NCI-H2081 (cell line): ENCODE measurements at places on chromosomes 7 and 10.

DNA sequence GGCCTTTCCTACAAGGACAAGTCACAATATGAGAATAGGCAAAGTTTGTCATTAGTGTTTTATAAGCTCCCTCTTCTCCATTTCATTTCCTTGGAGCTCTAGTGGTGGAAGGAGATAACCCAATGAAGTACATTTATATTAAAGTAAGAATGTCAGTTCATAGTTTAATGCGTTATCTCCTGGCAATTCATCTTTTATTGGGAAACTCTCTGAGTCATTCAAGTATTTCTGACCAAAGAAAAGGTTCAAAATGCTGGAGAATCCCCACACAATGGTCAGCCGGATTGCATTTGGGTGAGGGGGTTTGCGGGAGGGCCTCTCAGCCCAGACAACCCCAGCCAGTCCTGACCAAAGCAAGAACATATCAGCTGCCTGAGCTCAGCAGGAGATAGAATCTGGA lies 321.5 kb upstream of the NRP1 start:
- DNase-seq = no peak

- DNase-seq = no peak
These were observed at the start of gene GIMAP6 for GRCh38 chr7:150631866-150632864. GIMAP6 (minus strand) TSS chr7:150632385; CDS start chr7:150630142, 2,243 bp downstream.

DNA sequence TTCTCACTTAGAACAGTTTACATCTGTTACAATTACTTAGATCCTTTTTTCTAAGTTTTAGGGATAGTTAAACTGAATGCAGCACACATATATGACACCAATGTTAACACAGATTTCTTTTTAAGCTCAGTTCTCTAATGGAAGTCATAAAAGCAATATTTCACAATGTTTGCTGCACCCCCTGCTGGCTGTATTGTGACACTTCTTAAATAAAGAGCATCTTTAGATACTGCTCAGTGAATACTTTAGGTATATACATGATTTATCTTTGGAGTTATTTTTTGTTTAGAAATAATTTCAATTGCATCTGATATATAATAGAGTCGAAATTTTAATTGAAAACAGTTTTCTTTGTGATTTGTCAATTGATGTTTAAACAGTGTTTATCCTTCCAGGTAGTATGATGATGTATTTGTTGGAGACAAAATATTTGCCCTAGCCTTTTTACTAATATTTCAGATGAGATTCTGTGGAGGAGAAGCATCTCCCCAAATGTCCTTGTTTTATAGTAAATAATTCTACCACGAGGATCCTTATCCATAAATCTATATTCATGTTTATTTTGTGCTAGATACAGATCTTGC lies 174.4 kb downstream of the ST7 start:
- peak; percentile 60 for DNase-seq

- no peak for DNase-seq
These were observed 27.8 kb downstream of the GSDME start for GRCh38 chr7:24729365-24730017.

DNA sequence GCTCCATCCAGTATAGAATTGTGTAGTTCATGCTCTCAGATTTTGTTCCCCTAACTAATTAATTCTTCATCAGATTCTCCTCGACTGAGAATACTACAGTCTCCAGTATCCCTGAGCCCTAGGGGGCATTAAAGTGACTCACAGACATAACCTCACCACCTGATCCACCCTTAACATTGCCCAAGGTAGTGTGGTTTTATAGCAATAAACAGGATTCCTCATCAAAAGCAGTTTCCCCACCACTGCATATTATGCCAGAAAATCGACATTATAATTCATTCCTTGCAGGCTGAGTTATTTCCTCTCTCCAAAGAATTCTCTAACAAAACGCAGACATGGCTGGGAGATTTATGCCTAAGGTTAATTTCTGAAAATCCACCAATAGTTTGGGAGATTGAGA lies 1402.5 kb upstream of the CELF2 start:
- no peak for DNase-seq

DNA sequence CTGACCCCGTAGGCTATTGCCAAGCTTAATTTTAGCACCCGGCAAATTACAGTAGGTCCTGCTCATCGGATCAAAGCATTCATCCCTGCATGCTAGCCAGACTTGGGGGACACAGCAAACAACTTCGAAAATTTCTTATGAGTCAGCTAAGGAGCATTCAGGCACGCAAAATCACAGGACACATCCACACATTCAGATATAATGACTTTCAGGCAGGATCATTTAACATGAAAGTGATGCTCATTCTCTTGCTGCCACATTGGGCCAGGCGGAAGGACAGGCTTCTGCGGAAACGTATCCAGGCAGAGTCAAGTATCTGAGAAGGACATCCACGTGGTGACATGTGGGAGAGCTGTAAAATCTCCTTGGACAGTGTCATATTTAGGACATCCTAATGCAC lies 474.0 kb upstream of the NRP1 start:
- DNase-seq = no peak

- peak; percentile 77 for DNase-seq
These were observed 78.3 kb downstream of the WIPF3 start for GRCh38 chr7:29884399-29885272.

- DNase-seq = no peak
These were observed 732 bp downstream of the FAM53B start for GRCh38 chr10:124743191-124744101.

DNA sequence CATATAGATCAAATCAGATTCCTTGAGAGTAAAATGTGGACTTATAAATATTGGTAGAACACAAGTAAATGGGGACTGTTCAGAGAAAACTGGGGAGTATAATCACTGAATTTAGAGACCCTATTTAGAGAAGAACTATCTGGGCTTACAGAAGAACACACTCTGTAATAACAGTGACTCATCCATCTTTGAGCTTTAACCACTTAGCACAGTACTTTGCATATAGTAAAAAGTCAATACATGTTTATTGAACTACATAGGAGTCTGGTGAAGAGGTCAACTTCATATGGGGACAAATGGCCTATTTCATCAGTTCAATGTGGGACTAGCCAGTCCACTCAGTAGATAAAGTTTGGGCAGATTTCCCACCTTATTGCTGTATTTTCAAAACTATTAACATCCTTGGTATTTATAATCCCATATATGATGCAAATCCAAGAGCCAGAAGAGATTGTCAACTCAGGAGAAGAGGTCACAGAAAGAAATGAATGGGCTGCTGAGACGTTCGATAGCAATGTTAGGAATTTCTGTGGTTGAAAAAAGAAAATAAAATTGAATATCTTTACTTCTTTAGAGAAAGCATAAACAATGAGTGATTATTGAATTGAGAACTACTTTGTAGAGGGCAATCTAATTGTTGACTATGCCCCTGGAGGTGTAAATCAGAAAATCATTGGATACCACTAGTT lies 119.3 kb upstream of the CACNA2D1 start:
- DNase-seq = no peak

- no peak for DNase-seq
These were observed 69.5 kb downstream of the ADCY1 start for GRCh38 chr7:45643630-45644029.

DNA sequence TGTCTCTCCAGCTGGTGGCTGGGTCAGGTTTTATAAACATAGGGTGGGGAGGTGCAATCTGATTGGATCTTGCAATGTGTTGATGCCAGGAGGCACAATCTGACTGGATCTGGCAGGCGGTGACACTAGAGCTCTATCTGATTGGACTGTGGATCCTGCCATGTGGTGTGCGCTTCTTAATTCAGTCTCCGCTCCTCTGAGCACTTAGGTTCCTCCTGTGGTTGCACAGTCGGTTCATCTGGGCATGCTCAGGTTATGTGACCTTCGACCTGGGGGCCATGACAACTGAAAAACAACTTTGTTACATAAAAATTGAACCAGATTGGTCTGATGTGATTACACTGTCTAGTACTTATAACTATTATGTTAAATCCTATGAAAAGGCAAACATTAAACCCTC lies 127.1 kb upstream of the SVIL start:
- no peak for DNase-seq

DNA sequence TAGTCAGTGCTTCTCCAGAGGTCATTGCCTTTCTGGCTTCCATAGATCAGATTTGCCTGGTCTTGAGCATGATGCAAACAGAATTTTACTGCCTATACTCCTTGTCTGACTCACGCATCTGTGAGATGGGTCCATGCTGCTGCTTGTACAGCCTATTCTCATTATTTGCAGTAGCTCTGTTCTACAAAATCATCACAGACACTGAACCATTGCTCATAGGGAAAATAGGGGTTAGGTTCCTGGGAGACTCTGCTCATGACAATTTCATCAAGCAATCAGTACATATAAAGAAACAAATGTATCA lies 7.4 kb upstream of the CREB3L2 start:
- no peak for DNase-seq

DNA sequence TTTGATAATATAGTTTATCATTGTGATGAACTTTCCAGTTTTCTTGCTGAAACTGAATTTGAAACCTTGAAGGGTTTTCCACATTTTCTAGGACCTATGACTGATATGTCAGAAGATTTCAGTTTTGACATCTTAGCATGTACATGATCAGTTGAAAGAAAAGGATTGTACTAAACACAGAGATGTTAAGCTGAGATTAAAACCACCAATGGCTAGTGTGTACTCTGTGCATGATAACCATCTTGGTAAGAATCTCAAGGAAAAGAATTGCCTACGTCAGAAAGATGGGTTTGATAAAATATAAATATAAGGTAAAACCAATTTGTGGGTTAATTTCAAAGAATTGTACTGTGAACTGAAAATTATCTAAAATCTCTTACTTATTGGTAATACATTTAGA lies 776.4 kb downstream of the GATA3 start:
- no peak for DNase-seq

DNA sequence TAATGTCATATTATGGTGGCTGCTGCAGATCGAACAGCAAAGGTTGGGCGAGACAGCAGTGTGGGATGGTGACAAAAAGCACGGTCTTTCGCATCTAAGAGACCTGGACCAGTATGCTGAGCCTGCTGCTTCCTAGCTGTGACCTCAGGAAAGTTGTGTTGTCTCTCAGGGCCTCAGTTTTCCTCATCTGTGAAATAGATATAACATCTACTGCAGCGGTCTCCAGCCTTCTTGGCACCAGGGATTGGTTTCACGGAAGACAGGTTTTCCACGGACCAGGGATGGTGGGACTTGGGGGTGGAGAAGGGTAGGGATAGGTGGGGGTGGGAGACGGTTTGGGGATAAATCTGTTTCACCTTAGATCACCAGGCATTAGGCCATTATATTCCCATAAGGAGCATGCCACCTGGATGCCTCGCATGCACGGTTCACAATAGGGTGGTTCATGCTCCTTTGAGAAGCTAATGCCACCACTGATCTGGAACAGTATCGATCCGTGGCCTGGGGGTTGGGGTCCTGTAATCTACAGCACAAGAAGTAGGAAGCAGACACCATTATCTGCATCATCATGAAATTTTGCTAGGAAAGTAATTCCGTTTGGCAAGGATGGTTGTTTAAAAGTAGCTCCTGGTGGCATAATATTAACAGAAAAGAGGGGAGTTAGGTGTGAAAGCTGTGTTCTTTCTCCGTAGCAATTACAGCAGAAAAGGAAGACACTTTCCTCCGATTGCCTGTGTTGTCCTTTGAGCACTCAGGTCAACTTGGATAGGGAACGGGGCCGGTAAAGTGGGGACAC lies 10.8 kb downstream of the KLF6 start:
- no peak for DNase-seq

GRCh38 chr7:151432658-151433521 lies 7.1 kb downstream of the CRYGN start:
- DNase-seq = no peak

DNA sequence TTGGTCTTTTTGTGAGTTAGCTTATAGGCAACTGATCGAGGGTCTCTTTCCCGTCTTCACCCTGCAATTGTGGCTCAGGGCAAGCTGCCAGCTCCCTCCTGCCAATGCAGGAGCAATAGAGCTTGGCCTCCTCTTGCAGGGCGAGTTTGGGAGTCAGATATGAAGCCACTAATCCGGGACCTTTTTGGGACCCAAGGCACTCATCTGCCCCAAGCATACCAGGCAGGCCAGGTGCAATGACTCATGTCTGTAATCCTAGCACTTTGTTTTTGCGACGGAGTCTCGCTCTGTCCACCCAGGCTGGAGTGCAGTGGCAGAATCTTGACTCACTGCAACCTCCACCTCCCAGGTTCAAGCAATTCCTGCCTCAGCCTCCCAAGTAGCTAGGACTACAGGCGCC lies 21.1 kb downstream of the LIMK1 start:
- no peak for DNase-seq

DNA sequence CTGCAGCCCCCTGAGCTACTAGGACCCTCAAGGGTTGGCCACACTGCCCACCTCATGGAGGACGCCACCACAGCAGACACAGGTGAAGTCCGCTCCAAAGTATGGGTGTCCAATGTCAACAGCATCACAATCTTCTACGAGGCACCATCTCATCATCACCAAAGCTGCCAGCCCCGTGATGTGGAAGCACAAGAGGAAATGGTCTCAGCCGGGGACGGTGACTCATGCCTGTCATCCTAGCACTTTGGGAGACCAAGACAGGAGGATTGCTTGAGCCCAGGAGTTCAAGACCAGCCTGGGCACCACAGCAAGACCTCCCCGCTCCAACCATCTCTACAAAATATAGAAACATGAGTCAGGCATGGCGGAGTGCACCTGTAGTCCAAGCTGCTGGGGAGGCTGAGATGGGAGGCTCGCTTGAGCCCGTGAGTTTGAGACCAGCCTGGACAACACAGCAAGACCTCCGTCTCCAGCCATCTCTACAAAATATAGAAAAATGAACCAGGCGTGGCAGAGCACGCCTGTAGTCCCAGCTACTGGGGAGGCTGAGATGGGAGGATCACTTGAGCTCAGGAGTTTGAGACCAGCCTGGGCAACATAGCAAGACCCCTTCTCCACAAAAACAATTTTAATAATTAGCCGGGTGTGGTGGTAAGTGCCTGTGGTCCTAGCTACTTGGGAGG lies 48.8 kb upstream of the MYL10 start:
- no peak for DNase-seq

DNA sequence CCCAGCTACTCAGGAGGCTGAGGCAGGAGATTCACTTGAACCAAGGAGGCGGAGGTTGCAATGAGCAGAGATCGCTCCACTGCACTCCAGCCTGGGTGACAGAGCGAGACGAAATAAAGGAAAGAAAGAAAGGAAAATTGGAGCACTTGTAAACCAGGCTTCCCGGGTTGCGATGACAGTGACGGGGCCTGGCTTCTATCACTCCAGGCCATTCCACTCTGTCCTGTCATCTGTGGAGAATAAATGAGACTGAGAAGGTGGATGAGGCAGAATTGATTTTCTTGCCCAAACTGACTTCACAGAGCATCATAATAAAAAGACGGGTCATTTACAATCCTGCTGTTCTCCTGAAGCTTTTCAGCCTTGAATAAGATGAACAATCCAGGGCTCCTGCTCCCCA lies 12.1 kb upstream of the KPNA7 start:
- no peak for DNase-seq

DNA sequence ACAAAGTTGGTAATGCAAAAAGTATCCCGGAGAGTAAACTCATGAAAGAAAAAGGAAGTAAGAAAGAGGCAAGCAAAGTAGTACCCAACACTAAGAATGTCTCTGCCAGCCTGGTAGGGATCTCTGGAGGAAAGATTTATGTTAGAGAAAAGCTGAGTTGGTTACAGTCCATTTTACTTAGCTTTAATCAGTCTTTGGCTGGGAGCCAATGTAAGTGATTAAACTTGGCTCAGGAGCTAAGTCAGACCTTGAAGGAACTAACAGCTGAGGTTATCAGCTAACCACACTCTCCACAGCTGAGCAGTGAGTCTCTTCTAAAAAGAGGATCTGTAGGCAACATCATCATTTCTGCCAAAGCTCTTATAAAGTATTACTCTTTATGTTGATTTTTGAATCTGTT lies 148.0 kb downstream of the ANKRD7 start:
- DNase-seq = no peak

- DNase-seq = no peak
These were observed 49.9 kb upstream of the TMEM106B start for GRCh38 chr7:12161146-12161545.
